ENCODE measurements at places on chromosomes 4 and X. TPM values are rescaled to one million over a fixed set of nuclear protein-coding genes. Genes with fewer than 3 reads are reported as not detected.

GRCh38 chr4:87066403-87067123 is 131.8 kb downstream of the AFF1 start:
- no peak for DNase-seq

DNA sequence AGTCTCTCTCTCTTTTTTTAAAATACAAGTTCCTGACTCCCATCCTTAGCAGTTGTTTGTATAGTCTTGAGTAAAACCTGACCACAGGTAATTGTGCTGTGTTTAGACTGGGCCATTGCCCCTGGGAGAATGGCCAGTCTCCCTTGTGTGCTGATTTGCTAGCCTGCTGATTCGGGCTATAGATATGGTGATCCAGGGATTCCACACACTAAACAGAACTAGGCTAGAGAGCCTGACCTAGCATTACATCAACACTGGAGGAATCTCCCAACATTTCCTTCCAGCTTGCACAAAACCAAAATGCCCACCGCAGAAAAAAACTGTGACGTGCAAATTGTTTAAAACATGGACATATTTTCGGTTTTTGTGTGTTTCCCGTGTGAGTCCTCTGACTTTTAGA is 5.1 kb downstream of the UPRT start:
- no peak for DNase-seq

DNA sequence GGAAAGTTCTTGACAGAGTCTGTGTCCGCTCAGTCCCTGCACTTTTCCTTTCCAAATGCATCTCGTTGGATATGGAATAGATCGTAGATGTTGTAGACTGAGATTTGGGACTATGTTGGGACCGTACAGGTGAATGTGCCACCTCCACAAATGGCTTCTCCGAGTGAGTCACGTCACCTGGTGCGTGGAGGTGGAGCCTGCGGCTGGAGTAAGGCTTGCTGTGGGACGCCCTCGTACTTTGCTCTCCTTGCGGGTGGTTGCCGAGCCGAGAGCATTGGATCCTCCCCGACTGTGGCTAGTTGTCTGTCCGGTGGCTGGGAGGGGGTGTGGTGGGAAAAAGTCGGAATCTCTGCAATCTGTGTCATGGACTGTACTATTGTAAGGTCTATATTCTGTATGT is 60.5 kb downstream of the NELFA start:
- DNase-seq = no peak

- no peak for DNase-seq
Measured at GRCh38 chr4:110508827-110509710, 33.1 kb downstream of the ENPEP start.

- no peak for DNase-seq
Measured at GRCh38 chr4:65960751-65961150, 290.5 kb upstream of the EPHA5 start.

Gene RASL11B
- total RNA-seq = 5.4 TPM

- no peak for DNase-seq
Measured at GRCh38 chr4:156773648-156774357, 197.8 kb downstream of the PDGFC start.

Gene NAT8L
- total RNA-seq = 1.00 TPM

DNA sequence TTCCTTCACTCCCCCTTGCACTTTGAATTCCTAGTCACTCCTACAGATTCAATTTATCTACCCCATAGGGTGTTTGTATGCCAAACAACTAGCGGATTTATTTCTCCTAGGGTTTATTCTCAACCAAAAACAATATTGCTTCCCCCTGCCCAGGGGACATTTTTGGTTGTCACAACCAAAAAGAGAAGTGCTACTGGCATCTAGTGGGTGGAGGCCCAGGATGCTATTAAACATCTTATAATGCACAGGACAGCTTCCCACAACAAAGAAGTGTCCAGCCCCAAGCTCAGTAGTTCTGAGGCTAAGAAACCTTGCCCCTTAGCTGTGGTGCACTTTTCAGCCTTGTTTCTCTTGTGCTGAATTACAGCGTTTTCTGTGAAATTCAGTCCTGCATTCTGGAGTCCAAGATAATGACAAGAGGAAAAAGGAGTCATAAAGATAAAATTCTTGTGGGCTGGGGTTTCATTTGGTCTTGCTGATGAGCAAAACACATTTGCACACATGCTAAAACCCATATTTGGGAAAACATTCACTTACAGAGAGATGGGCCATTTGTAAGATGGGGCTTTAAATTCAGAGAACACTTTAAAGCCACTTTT is 11.2 kb upstream of the SYTL4 start:
- no peak for DNase-seq

Gene FAM156B
- 5.6 TPM for total RNA-seq

DNA sequence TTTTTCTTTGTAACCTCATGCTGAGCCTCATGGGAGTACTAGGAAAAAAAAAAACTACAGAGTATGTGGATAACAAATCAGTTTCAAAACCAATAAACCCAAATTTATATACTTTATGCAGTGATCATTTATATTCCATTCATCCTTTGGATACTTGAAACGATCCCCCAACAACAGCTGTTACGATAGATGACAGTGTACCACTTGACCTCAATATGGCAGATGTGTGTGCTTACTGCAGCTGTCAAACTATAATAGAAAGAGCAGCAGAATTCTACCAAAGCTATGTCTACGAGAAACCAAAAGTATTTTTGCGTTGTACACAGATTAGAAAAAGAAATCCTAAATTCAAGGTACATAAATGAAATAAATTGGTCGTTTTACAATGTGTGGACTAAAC is 337.8 kb downstream of the PDGFC start:
- DNase-seq = no peak

DNA sequence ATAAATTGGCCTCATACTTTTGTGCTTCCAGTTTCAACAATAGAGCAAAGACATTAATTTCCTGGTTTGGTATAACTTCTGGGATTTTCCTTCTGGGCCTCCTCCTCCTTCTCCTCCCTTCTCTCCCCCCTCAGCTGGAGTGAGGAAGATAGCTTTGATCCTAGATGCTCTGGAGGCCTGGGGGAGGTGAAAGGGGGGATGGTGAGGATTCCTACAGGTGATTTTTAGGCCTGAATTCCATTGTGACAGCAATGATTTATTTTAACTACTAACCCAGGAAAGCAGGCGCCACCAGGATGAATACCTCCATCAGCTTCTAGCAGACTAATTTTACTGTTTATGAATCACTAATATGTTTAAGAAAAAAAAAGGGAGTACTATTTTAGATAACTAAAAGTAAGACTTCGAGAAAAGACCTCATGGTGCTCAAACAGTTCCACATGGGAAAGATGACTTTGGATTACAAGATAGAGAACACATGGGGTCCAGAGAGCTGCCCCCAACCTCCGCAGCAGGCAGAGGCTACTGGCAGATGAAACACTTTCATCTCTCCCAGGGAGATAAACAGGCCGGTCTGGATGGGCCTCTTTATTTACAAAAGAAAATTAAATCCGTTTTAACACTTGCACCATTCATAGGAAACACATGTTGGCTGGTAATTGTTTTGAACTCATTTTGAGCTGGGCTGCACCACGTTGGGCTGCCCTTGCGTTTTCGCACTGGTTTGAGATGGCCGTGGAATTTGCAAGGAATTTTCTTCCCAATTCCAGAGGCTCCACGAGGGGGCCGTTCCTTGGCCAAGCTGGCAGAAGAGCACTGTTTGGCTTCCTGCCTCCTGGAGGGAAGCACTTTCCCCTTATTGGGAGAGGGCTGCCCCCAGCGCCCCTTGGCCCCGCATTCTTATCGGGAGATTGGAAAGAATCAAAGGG is 125.1 kb upstream of the STX18 start:
- no peak for DNase-seq

GRCh38 chr4:31417040-31417439 is 696.9 kb downstream of the PCDH7 start:
- DNase-seq = no peak

Gene MEPE
- total RNA-seq = not detected

DNA sequence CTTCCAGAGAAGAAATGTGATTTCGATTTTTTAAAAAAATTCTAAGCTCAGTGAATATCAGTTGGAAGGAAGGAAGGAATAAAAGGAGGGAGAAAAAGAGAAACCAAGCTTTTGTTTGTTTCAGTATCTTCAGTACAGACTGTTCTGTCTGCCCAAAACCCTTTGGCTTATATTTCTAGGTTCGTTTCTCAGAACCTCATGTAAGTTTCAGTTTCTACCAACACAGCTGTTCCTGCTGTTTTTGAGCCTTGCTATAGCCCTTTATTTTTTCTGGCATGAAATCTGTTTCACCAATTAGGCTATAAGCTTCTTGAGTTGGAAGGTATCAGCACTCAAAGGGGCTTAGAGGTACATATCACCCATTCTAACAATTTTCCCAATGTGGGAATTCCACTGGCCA is 157.9 kb downstream of the GBA3 start:
- DNase-seq = no peak

DNA sequence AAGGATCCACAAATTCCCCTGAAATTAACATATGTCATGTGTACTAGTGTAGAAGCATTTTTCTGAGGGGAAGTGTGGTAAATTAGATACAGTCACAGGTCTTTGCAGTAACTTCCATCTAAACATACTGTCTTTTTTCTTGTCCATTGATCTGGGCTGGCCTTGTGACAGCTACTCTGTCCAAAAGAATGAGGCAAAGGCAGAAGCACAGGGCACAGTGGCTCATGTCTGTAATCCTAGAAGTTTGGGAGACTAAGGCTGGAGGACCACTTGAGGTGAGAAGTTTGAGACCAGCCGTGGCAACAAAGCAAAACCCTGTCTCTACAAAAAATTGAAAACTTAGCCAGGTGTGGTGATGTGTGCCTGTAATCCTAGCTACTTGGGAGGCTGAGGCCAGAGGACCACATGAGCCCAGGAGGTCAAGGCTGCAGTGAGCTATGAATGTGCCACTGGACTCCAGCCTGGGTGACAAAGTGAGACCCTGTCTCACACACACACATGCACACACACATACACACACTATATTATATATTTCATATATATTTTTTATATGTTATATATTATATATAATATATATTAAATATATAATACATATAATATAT is 47.6 kb downstream of the HAND2 start:
- DNase-seq = no peak

Gene ARMCX5
- total RNA-seq = 3.1 TPM

Gene EMCN
- total RNA-seq = 31.8 TPM

GRCh38 chr4:53380221-53380620 is 2.8 kb downstream of the FIP1L1 start:
- DNase-seq = no peak

- DNase-seq = no peak
Measured at GRCh38 chr4:187192266-187192665, 468.6 kb upstream of the FAT1 start.

Gene STK32B
- total RNA-seq = 1.0 TPM

DNA sequence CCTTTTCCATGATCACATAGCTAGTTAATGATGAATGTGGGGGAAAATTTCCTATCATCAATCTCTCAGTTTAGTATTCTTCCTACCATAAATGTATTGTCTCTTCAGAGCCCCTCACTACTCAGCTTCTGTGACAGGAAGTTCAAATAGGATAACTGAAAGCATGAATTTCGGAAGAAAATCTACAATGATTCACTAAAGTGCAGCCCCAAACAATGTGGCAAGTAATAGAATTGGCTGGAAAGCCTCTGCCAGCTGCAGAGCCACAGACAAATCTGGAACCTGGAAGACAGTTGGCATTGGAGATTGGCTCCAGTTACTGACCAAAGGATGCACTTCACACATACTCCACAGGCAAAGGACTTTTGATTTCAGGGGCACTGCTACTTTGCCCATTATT is 35.2 kb downstream of the EGF start:
- no peak for DNase-seq

- DNase-seq = no peak
Measured at GRCh38 chr4:92334716-92335350, 31.1 kb downstream of the GRID2 start.

Gene POF1B
- 1.2 TPM for total RNA-seq

Gene GAGE12J
- total RNA-seq = not detected

DNA sequence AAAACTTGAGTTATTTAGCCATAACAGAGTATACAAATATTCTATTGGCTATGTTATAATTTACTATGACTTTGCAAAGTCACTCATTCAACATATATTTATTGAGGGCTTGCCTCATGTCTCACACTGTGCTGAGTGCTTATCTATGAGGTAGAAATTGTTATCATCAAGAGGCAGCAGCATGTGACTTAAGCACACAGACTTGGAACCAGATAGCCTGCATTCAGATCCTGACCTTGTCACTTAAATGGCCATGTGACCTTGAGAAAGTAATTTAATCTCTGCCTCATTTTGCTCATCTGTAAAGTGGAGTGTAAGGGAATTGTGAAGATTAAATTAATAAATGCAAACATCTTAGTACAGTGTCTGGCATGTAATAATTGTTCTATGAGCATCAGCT is 10.1 kb upstream of the EXOSC9 start:
- no peak for DNase-seq

- DNase-seq = no peak
Measured at GRCh38 chr4:103098756-103099440, 736 bp downstream of the BDH2 start.

DNA sequence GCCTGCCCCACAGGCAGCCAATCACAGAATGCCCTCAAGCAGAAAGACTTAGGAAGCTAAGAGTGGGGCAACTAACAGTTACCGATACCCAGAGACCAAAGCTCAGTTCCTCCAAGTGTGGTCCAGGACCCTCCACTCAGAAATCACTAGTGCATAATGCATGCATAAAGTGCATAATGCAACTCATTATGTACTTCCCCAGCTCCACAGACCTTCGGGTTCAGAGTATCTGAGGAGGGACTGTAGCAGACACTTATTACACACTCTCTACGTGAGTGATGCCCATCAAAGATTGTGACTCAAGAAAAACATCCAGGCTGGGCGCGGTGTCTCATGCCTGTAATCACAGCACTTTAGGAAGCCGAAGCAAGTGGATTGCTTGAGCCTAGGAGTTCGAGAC is 328.0 kb downstream of the BCOR start:
- DNase-seq = no peak

Gene ZIC3
- not detected for total RNA-seq

GRCh38 chr4:151304755-151305154 is 20.6 kb downstream of the SH3D19 start:
- DNase-seq = no peak

GRCh38 chrX:38513112-38513742 is 48.1 kb upstream of the TSPAN7 start:
- DNase-seq = no peak

- DNase-seq = no peak
Measured at GRCh38 chr4:73683033-73683432, 57.3 kb upstream of the CXCL8 start.

DNA sequence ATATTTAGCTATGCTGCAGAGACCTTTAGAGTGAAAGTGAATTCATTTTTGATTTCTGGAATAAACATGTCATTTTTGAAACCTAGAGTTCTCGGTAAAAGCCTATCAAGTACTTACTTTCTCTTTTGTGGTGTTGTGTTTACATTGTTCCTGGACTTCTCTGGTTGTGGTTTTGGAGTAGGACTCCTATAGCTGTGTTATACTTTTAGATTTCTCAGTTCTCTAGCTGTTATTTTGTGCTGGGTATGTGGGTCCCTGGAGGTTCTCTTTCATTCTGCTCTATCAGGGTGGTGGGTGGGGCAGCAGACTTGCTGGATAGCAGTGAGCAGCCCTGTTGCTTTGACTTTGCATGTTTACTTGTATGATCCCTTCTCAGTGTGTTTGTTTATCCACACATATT is 25.6 kb upstream of the MSMO1 start:
- no peak for DNase-seq
